Neural progenitor cell (in vitro differentiated cells): ENCODE measurements at places on chromosomes 4 and X. TPM values are rescaled to one million over a fixed set of nuclear protein-coding genes. Genes with fewer than 3 reads are reported as not detected.

NXF2 gene
- 0.12 and 0.22 TPM in 2 replicates for total RNA-seq

NKX3-2 gene
- total RNA-seq: 0.40 TPM in 1 of 2 replicates, not detected in the other

FRMD7 gene
- total RNA-seq: not detected in 2 replicates

ASB12 gene
- 0.19 TPM in 1 of 2 replicates, not detected in the other for total RNA-seq

UGT2A1 gene
- not detected in 2 replicates for total RNA-seq

BMPR1B gene
- total RNA-seq: 1.4 and 2.7 TPM in 2 replicates

DNA sequence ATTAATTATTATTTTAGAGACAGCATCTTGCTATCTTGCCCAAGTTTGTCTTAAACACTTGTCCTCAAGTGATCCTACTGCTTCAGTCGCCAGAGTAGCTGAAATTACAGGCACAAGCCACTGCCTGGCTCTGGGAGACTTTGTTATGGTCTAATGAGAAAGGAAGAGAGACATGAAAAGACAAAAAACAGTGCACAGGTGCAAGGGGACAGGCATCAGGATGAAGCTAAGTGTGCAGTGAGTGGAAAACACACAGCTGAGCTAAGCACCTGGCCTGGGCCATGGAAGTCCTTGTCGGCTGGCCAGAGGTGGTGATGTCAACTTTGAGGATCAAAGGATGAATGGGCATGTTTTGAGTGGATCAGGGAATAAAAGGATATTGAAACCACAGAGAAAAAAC is 102.7 kb downstream of the HS3ST1 start:
- no peak for DNase-seq

DNA sequence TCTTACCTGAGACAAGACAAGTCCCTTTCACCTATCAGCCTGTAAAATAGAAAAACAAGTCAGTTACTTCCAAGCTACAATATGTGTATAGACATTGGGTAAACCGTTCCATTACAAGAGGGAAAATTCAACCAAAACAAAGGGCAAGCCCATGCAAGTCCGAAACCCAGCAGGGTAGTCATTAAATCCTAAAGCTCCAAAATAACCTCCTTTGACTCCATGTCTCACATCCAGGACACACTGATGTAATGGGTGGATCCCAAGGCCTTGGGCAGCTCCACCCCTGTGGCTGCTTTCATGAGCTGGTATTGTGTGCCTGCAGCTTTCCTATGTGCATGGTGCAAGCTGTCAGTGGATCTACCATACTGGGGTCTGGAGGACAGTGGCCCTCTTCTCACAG is 14.7 kb upstream of the FAM47B start:
- DNase-seq: no peak

- no peak for DNase-seq
Measured at GRCh38 chr4:47210828-47211227, 179.5 kb downstream of the GABRB1 start.

- DNase-seq: no peak
Measured at GRCh38 chr4:162715401-162715800, 451.3 kb downstream of the NAF1 start.

- DNase-seq: peak; percentile 60
Measured at GRCh38 chr4:80207172-80207583, 9.9 kb downstream of the PRDM8 start.

GRCh38 chrX:143437439-143437838 is 79.8 kb downstream of the SPANXN3 start:
- DNase-seq: peak; percentile 45

GRCh38 chrX:65035446-65035770 is 59.2 kb upstream of the ZC4H2 start:
- DNase-seq: peak; percentile 65

DNA sequence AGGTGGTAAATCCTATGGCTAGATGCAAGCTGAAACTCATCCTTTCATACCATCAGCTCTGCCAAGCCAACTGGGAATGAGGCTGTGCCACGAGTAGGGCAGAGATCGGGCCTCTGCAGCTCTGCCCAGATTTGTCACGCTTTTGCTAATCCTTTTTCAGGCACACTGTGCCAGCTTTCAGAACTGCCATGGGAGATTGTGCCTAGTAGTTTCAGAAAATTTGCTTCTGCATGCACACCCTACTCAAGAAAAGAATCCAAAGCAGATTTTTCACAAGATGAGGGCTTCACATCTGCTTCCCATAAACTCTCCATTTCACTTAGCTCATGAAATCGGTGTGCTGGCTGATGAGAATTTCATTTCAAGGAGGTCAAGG is 3.3 kb upstream of the ADH7 start:
- DNase-seq: no peak

DNA sequence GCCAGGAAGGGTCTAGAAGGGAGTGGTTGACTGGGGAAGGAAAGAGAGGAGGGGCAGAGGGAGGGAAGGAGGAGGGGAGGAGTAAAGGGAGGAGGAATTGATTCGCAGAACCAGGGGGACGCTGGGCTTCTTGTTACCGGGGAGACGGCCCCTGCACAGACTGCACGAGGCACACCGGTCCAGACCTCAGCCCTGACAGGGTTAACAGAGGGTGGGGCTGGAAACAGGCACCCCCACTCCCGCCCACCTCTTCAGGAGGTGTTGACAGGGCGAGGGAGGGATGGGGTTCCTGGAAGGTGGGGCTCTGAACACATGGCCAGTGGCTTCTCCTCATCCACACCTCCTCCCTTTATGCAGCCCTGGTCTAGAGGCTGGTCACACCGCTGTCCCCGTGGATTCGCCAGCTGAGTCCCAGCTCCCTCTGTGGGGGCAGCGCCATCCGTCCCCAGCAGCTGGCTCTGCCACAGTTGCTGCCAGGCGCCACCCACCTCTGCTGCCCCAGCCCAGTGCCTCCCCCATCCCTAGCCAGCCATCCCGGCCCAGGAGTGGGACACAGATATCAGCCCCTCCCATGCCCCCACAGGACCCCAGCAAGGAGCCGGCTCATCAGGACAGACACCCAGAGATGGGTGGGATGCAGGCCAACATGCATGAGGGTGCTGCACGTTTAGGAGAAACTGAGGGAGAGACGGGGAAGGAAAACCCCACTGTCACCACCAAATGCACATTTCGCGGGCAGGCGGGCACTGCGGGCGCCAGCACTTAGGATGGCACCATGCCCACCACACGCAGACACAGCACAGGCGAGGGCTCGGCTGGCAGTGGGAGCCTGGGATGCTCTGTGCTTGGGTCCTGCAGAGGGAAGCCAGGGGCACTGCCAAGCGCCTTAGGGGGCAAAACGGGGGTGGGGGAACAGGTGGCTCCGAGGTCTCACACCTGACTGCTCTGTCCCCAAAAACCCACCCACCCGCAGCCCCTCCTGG is 87.6 kb downstream of the ABLIM2 start:
- DNase-seq: peak; percentile 53

- no peak for DNase-seq
Measured at GRCh38 chr4:163482190-163482589, 8.6 kb upstream of the TKTL2 start.

GRCh38 chr4:55017406-55017805 is 108.0 kb downstream of the KDR start:
- no peak for DNase-seq

DNA sequence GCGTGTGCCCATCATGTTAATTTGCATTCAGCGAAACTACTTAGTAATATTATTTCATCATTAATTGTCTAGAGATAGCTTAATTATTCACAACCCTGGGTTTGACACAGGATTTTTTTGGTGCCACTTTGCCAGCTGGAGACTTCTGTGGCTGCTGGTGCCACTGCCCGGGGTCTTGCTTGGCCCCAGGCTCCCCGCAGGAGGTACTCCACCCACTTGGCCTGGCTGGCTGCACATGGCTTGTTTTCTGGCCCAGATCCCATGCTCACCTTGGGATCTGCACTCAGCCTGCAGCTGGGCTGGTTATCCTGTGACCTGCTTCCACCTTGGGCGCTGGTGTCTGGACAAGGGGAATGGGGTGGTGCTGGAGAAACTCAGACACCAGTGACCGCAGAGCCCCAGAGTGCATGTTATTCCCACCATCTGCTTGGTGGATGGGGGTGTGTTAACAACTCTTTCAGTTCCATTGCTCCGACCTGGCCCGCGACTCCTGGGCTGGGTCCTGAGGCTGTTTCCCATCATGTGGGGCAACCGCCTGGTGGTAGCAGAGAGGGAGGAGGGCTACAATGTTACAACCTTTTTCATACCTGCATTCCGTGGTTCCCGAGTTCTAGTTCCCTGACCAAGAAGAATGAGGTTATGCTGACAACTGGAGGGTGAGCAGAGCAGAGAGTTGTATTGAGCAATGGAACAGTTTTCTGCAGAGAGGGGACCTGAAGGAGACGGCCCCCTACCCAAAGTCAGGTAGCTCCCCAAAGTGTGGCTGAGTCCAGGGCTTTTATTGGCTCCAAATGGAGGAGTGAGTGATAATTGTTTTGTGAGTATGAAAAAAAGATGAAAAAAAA is 1950.0 kb upstream of the IGFBP7 start:
- no peak for DNase-seq

GRCh38 chr4:165177725-165178666 is 29.4 kb upstream of the KLHL2 start:
- no peak for DNase-seq

GRCh38 chrX:134396174-134396573 is 63.8 kb upstream of the HPRT1 start:
- DNase-seq: peak; percentile 2

DNA sequence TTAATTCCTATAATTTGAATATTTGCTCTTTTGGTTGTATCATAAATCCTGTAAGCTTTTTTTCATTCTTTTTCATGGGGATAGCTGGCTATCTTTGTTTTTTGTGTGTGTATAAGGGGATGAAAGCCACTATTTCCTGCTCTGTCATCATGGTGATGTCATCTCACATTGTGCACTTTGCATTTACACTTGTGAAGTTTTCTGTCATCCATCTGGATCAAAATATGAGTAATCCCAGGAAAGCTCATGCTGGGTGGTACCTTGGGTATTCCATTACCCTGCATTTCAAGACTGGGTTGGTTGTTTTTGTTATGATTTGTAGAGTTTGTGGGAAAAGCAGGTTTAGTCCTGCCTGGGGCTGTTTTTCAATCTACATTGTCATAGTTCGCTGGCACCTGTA is 367.3 kb downstream of the CHIC1 start:
- no peak for DNase-seq

DNA sequence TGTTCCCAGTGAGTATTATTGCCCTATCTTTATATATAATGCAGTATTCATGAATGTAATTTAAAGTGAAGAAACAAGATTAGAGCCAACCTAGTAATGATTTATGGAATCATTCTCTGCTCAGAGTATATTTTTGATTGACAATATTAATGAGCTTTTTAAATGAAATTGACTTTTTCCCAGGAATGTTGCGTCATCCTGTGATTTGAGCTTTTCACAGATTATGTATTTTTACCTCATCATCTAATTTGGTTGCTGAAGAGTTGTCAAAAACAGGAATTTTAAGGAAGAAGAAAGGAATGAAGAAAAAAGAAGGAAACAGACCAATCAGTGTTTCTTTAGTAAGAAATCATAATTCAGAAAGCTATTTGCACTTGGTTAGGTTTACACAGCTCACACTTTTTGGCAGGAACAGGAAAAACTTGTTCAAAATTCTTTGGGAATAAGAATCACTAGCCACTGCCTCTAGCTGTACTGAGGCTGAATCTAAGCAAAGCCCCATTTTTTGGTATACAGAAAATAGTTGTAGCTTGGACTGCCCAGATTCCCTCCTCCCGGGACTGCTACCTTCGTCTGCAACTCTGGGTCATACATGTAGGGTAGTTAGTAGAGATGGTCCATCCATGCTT is 27.3 kb downstream of the EXOC1 start:
- DNase-seq: no peak
